ENCODE measurements at places on chromosomes 13 and 19.
A peak's percentile ranks its signal among the peaks of the same experiment; 100 is the strongest.

DNA sequence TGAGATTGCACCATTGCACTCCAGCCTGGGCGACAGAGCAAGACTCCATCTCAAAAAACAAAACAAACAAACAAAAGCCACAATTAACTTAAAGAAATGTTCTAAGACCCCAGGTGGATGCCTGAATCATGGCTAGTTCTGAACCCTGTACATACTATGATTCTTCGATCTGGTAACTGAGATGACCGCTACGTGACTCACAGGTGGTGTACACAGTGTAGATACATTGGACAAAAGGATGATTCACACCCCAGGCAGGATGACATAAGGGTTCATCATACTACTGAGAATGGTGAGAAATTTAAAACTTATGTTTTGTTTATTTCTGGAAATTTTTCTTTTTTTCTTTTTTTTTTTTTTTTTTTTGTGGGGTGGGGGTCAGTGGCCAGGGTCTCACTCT, 6.5 kb downstream of the ZNF426 start:
- no peak for DNase-seq

DNA sequence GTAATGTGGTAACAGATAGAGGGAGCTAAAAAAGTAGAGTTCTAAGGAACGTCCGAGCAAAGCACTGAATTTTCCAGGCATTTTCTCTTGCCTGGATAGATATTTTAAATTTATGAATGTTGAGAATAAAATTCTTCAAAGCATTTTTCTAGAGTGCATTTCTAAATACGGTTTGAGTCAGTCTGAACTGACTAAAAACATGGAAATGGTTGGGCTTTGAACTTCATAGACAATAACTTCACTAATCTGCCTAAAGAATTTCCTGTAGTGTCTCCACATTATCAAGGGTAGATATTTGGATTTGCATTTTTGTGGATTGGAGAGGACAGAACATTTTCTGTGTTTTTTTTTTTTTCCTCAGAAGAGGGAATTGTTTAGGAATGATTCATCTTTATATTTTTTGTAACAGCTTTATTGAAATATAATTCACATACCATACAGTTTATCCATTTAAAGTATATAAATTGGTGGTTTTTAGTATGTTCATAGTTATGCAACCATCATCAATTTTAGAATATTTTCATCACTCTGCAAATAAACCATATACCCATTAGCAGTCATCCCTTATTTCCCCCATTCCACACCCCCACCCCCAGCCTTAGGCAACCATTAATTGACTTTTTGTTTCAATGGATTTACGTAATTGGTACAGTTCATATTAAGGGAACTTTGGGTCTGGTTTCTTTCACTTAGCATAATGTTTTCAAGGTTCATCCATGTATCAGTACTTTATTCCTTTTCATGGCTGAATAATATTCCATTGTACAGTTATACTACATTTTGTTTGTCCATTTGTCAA, 20.7 kb downstream of the GARRE1 start:
- DNase-seq = no peak

- DNase-seq = no peak
Observed at GRCh38 chr13:41802684-41803444, 158.0 kb downstream of the VWA8 start.

GRCh38 chr19:33194532-33194885, 379 bp downstream of the LRP3 start:
- DNase-seq = no peak

DNA sequence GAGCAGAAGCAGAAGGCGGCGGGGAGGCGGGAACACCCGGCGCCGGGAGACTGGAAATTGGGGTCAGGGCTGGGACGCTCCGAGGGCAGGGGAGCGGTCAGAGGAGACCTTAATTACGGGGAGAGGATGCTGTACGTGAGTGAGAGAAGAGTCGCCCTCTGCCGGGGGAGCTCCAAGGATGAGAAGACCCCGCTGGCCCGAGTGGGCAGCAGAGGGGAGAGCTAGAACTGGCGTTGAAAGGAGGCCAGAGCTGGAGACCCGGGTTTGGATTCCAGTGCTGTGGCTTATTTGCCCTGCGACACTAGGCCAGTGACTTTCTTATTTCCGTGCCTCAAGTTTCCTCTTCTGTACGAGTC, 536 bp downstream of the FAM32A start:
- DNase-seq = peak; percentile 10

- no peak for DNase-seq
Observed at GRCh38 chr19:48676887-48677286, 4.1 kb upstream of the NTN5 start.

DNA sequence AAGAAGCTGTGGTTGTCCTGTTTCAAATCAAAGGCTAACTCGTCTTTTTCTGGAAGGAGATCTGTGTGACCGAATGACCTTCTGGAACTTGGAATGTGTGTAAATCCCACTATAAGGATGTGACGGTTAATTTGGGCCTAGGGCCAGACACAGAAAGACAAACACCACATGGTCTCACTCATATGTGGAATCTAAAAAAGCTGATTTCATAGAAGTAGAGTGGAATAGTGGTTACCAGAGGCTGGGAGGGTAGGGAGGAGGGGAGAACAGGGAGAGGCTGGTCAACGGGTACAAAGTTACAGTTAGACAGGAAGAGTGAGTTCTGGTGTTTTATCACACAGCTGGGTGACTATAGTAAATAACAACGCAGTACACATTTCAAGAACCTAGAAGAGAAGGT, 39.3 kb upstream of the RGCC start:
- no peak for DNase-seq

- no peak for DNase-seq
Observed at GRCh38 chr13:39016087-39016486, 21.8 kb downstream of the PROSER1 start.

DNA sequence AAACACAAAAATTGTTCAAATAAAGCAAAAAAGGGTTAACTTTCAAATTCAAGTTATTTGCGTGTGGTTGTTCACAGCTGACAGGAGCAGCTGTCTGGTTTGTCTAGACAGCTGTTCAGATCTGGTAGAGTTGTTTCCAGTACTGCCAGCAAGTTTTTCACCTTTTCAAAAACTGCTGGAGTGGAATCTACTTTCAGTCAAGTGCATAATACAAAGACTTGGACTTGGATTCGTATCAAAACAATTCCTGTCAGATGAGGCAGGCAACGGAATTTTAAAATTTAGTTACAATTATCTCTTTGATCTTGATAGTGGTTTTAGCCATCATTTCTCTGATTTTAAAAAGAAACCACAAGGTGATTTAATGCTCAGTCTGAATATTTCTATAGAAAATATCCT, 51.7 kb upstream of the EEF1AKMT1 start:
- DNase-seq = no peak

DNA sequence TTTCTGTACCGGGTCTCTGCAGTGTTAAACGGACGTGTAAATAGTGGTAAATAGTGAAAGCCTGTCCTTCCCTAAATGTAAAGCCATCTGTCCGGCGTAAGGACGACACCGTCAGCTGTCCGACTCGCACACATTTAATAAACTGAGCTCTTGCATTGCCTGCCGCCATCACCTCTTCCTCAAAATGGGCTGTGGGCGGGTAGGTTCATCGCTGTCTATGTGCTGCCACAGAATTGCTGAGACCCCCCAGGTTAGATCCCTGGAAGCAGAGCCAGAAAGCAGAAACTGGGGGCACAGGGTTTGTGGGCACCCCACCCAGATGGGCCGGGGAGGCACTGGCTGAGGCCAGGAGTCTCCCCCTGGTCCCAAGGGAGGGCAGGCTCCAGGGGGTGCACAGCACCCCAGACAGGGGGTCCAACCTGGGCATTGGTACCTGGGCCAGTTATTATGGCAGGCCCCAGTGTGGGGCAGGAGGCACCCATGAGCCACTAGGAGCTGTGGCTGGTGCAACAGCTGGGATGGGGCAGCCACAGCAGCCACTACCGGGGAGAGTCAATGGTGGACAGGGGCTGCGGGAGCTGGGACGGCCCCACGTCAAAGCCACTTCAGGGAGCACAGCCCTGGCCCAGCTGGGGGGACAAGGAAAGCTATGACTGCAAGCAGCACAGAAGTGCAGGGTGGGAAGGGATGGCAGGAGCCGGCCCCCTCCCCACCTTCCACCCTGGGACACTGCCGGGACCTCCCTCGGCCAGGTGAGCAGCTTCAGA, 5.7 kb downstream of the C19orf25 start:
- DNase-seq = no peak

DNA sequence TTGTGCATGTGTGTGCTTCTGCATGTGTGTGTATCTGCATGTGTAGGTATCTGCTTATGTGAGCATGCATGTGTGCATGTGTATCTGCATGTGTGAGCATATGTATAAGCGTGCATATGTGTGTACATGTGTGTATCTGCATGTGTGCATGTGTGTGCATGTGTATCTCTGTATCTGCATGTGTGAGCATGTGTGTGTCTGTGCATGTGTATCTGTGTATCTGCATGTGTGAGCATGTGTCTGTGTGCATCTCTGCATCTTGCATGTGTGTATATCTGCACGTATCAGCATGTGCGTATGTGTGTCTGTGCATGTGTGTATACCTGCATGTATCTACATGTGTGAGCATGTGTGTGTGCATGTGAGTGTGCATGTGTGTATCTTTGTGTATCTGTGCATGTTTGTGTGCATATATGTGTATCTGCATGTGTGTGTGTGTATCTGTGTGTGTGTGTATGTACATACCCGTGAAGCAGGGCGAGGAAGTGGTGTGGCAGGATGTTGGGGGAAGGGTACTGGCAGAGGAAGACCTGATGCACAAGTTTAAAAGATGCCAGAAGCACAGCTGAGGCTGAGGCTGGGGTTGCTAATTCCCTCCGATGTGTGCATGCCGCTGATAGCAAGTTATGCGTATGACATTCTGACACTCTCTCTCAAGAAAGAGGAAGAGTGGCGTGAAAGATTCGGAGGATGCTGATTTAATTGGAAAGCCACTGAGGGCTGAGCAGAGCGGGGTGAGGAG, 64.2 kb downstream of the TEX29 start:
- no peak for DNase-seq

DNA sequence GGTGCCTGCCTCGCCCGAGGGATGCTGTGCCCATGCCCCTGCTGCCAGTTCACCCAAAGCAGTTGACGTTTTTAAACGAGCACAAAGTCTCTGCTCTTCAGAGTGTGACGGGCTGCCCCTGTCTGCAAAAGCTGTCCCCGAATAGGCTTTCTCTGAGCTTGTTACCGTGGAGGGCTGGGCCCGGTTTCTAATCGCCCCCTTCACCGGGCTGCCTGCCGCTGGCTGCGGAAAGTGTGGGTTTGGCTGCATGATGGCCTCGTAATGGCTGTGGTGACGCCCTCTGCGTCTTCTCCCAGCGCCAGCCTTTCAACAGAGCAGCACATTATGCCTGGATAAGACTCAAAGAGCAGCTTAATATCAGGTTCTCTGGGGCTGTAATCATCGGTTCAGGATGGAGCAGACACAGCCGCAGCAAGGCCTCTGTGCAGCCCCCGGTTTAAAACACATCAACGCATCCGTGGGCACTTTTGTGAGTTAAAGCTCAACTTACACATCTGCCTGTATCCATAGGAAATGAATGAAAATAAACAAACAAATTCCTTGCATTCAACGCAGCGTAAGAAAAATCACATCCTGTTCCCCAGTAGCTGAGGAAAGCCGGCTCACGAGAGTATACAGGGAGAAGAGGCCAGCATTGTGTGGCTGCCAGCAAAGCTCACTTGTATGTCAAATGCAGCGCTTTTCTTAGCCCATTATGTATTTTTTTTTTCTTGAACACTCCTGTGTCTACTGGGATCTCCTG, 166.4 kb upstream of the SOX1 start:
- DNase-seq = no peak

DNA sequence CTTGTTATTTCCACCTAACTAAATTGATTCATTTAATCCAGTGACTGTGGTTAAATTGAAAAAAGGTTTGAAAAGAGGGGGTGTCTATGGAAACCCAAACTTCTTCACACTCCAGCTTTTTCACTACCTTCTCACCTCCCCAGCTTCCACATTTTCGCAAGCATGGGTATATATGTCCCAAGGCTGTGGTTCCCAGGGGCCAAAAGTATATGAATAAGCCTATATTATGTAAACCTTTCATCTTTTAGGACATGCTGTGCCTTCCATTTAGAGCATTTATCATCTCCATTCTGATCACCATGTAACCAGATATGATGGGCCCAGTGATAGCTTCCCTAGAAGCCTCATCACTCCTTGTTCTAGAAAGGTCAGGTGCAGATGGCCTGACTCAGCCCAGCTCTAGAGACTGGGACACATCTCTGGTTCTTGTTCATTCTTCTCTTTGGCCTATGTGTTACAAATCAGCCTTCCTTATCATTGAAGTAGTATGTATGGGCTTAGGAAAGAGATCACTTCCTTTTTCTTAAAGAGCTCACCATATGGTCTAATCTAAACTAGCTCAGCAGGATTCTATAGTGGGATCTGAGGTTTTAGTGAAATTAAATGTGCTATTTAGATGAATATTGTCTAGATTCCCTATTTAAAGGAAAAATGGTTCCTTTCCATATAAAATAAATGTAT, 19.5 kb upstream of the ARL11 start:
- DNase-seq = no peak

GRCh38 chr19:5838353-5839064, 993 bp downstream of the FUT6 start:
- DNase-seq = no peak

DNA sequence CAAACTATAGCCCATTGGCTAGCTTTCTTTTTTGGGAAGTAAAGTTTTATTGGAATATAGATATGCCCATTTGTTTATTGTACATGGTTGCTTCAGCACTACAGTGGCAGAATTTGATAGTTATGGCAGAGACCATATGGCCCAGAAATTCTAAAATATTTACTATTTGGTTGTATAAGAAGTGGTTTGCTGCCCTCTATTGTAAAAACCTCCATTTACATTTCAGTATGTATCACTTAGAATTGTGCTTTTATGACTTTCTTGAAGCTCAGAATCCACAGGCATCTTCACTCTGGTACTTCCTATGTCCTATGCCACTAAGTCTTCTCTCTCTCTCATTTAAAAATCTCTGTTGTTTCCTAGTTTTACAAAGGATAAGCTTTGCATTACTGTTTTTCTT, 37.7 kb downstream of the DLEU7 start:
- DNase-seq = no peak

DNA sequence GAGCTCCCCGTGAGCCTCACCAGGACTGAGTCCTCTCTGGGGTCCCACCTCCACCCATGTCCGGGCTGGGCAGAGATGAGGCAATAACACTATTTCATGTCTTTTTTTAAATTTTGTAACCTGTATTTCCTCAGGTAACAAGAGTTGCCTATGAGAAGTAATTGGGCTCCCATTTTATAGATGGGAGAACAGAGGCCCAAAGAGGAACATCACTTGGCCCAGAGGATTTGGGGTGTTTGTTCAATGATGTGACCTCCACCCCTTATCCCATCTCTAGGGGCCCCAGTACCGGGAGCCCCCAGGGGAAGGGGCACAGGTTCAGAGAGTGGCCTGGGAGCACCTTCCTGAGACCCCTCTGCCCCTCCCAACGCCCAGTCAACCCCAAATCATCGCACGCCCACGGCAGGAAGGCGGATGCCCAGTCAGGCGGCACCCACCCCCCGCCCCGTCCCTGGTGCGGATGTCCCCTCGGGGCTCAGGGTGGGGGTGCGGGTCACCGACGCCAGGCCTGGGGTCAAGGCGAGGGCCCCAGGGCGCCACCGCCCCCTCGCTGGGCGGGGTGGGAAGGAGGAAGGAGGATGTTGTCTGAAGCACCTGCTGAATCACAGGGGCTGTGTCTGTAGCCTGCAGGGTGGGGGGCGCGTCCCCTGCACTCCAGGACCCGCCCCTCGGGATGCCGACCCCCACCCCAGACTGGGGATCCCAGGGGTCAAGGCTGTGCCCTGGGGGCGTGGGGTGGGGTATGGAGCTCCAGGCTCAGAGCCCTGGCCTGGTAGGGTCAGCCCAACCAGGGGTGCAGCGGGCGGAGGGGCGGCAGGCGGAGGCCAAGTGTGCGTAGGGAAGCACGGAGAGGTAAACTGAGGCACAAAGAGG, 9.0 kb upstream of the CIRBP start:
- DNase-seq = no peak

GRCh38 chr19:40807147-40808020, 8.4 kb downstream of the EGLN2 start:
- DNase-seq = no peak

- DNase-seq = peak; percentile 60
Observed at GRCh38 chr13:42272115-42272803, at the start of gene AKAP11. Gene AKAP11 (plus strand): TSS chr13:42272152. CDS start chr13:42286349, 14,197 bp downstream.
